ENCODE measurements at places on chromosomes 4 and X. TPM values are rescaled to one million over a fixed set of nuclear protein-coding genes. Genes with fewer than 3 reads are reported as not detected.

DNA sequence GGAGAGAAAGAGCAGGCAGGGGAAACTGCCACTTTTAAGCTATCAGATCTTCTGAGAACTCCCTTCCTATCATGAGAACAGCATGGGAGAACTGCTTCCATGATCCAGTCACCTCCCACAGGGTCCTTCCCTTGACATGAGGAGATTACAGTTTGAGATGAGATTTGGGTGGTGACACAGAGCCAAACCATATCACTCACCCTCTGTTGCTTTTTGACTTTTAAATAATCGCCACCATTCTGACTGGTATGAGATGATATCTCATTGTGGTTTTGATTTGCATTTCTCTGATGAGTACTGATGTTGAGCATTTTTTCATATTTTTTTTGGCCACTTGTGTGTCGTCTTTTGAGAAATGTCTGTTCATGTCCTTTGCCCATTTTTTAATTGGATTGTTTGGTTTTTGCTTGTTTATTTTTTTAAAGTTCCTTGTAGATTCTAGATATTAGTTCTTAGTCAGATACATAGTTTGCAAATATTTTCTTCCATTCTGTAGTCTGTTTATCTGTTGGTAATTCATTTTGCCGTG lies 6.5 kb upstream of the PAQR3 start:
- DNase-seq: no peak

Gene BGN
- total RNA-seq: 96.0 TPM

DNA sequence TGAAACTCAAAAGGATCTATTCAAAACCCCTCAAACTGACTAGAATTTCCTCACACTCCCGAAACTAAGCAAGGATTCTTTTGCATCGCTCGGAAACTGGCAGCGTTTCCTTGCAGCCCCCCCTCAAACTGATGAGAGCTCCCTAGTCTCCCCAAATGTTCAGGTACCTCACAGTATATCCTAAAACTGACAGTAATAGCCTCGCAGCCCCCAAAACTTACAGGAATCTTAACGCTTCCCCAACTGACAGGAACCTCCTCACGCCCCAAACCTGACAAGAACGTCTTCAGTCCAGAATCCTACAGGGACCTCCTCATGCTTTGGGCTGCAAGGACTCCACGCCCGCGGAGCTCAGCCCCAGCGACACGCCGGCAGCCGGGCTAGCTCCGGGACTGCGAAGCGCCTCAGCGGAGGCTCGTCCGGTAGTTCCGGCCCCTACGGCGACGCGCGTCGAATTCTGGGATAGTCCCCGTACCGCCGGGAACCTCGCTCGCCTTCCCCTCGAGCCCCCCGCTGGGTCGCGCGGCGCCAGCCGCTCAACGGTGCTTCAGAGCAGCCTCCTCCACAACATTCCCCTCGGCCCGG lies 640 bp downstream of the PHF8 start:
- peak; percentile 49 for DNase-seq

DNA sequence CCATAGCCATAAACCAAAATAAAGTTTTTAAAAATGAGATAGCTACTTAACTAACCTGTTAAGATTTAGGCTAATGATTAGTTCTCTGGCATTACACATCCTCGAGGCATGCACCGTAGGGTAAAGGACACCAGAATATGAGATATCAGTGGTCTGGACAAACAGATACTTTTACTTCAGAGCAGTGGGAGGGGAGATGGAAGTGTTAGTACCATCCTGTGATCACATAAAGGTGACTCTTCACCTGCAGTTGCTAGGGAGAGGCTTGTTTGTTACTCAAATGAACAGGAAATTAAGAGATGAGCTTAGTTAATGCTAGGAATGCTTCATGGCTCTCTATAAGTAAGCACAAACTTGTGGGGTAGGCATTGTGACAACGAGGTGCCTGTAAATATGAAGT lies 624.4 kb upstream of the MAGEB2 start:
- no peak for DNase-seq

DNA sequence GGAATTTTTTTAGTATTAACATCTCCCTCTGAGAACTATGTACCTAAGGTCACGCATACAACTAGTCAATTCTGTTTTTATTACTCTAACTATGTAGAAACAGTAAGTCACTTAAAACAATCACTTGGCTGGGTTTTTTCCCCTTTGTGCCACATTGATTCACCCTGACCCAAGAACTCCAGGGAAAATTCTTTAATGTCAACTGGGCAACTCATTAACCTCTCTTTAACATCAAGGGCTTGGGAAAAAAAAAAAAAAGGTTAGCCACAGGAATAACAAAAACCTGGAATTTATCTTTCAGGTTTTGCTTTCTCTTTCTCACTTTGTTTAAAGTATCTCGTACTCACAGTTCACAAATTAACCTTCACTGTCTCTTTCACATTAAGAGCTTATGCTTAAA lies 8.1 kb downstream of the RPL9 start:
- no peak for DNase-seq

DNA sequence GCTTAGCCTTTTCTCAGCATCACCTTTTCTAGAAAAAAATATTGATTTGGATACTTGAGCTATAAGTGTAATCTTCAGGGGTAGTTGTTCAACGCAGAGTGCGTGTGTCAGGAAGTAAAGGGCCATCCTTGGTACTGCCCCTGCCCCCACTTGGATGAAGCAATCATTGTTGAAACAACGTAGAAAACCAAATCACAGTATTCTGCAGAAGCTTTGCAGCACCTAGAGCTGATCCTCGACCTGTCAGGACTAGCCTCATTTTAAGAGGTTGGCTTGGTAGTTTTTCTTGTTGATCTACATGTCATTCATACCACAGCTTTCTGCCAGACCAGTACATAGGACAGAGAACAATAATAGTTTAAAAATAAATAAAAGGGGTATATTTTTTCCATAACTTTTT lies 65.3 kb upstream of the MYOZ2 start:
- no peak for DNase-seq

All from left cardiac atrium (tissue), 4 donors.